ENCODE measurements at places on chromosomes 5 and 9.

GRCh38 chr9:328453-328852 is 113.8 kb downstream of the DOCK8 start:
- no peak for DNase-seq

DNA sequence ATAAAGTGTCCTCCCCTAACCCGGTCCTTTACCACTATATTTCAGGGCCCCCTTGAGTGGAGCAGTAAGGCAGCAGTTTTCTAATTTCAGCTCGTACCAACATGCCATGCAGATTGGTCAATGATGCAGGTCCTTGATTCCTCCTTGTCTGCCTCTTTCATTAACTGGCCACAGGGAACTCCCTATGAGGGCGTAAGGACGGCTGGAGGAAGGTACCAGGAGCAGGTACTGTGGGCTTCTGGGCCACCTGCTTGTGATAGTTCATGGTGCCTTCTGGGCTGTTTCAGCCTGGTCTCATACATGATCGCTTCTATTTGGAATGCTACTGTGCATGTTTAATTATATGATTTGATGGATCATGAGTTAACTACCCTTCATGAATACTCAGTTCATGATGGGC is 9.4 kb upstream of the ZFR start:
- DNase-seq = no peak

DNA sequence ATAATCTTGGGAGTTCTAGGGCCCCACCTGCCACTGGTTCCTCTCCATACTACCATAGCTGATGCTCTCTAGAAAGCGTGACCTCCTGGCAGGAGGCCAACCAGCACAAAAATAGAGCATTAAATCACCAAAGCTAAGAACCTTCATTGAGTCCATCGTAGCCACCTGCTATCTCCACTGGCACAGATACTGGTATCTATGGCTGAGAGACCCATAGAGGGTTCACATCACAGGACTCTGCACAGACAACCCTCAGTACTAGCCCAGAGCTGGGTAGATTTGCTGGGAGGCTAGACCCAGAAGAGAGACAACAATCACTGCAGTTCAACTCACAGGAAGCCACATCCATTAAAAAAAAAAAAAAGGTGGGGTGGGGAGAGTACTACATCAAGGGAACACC is 509.1 kb downstream of the DTWD2 start:
- DNase-seq = no peak

DNA sequence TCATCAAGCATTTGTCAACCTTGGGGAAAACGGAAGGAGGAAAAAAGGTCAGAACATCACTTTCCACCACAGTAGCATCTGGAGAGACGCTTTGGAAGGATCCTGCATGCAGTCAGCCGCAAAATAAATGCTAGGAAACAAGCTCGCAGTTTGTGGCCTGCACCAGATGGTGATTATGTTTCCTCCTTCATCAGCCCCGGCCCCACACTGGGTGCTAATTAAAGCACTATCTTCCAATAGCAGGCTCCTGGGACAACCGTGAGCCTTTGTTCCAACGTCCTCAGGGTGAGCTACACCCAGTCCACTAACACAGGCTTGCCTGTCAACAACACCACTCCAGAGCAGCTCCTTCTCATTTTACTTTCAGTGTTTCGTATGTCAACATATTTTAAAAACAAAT is 64.0 kb downstream of the RNF130 start:
- no peak for DNase-seq

DNA sequence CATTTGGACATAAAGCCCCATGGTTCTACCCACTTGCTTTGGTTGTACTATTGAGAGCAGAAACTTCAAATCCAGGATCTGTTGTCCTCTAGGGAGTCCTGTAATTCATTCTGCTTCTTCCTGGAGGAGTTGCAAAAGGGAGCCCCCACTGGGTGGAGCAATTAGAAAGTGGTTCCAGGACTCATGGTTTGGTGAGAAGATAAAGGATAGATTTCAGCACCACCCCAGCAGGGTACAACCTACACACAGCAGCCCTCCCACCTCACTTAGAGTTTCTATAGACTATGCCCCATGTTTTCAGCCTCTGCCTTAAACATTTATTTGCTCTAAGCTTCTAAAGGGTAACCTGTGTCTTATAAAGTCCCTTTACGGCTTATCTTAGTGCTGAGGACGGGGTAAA is 112.6 kb upstream of the ARRDC3 start:
- no peak for DNase-seq

GRCh38 chr9:88828018-88828417 is 163.2 kb upstream of the S1PR3 start:
- no peak for DNase-seq

GRCh38 chr5:60447488-60447920 is 252.5 kb downstream of the DEPDC1B start:
- no peak for DNase-seq

DNA sequence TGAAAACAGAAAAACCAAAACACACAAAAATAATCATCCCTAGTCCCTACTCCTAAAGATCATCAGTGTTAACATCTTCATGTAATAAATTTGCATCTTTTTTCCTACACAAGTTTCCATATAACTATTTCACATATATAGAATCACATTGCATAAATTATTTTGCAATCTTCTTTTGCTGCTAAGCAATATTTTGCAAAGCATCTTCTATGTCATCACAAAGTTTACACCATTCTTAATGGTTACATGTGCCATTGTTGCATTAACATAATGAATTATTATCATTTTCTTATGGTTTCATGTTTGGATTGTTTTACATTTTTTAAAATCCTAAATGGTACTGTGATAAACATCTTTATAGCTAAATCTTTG is 17.8 kb downstream of the SH3TC2 start:
- DNase-seq = no peak

- no peak for DNase-seq
Observed at GRCh38 chr9:90665072-90665471, 22.4 kb upstream of the DIRAS2 start.

- DNase-seq = no peak
Observed at GRCh38 chr5:10406651-10407050, 35.0 kb upstream of the ROPN1L start.

DNA sequence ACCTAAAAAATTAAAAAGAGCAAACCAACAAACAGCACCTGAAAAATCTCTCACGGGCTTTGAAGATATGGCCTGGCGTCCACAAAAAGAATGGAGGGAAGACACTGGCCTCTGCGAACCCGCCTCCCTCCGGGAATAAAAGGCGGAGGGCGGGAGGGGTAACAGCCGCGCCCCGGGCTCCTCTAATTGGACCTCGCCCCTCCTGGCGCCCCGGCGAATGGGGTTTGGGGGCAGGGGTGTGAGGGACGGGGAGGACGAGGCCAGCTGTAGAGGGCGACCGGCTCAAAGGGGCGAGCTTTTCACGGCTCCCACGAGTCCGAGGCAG is 753 bp downstream of the FANCC start:
- DNase-seq = no peak
